CD8-positive, alpha-beta memory T cell (primary cell): ENCODE measurements at places on chromosomes 4 and X.

GRCh38 chr4:186167605-186168004 is 23.8 kb upstream of the CYP4V2 start:
- no peak for DNase-seq

DNA sequence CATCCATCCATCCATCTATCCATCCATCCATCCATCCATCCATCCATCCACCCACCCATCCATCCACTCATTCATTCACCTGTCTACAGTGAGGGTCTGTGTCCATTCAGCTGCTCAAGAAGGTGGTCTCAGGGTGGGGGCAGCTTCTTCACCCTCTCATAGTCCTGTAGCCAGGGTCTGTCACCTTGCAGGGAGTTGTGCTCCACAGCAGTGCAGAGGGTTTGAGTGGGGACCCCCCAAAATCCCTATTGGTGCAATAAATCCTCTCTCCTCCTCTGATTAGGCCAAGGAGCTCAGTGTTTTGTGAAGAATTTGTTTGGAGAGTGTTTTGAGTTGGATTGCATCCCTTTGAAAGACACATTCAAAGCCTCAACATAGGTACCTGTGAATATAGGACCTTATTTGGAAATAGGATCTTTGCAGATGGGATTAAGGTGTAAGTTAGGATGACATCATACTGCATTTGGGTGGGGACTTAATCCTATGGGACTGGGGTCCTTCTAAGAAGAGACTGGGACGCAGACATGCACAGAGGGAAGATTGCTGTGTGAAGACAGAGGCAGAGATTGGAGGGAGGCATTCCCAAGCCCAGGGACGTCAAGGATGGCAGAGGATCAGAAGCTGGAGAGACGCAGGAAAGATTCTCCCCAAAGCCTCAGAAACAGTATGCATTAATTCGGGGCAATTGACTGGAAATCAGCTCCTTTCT is 12.0 kb downstream of the P2RY8 start:
- no peak for DNase-seq

DNA sequence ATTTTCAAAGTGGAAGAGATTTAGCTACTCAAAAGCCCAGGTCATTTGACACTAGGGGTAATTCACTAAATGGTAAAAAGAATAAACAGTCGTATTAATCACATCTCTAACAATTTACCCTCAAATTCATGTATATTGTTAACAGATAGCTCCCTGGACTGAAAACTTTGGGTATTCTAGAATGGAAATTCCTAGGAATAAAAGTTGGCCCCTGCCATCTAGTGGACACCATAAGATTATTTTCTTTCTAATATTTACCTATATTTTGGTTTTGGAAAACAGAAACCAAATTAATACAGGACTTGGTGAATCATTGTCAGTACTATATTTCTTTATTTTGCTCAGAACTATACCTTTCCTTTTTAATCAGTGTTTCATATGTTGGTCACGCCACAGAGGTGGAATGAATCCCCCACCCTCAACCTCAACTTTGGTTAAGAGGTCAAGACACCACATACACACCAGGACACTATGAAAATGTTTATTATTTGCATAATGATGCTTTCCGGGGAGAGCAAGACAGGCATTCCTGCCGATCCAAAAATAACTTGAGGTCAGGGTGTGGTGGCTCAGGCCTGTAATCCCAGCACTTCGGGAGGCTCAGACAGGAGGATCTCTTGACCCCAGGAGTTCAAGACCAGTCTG is 96.2 kb upstream of the APOOL start:
- no peak for DNase-seq

- no peak for DNase-seq
Measured at GRCh38 chr4:130257271-130257670, 1161.3 kb downstream of the C4orf33 start.

GRCh38 chr4:8278421-8279287 is 9.1 kb downstream of the HTRA3 start:
- no peak for DNase-seq

DNA sequence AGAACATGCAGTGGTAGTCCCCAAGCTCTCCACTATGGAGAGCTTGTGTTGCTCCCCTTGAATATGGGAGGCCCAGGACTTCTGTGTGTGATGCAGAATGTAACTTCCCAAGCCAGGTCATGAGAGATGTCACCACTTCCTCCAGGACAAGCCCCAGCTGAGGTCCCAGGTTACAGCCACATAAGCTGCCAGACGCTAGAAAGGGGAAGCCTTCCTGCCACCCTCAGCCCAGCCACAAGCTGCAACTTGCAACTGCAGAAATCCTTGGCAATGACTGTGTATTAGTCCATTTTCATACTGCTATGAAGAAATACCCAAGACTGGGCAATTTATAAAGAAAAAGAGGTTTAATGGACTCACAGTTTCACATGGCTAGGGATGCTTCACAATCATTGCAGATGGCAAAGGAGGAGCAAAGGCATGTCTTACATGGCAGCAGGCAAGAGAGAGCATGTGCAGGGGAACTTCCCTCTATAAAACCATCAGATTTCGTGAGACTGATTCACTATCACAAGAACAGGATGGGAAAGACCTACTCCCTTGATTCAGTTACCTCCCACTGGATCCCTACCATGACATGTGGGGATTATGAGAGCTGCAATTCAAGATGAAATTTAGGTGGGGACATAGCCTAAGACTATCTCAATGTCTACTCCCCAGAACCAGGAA is 91.5 kb upstream of the DHX15 start:
- no peak for DNase-seq

DNA sequence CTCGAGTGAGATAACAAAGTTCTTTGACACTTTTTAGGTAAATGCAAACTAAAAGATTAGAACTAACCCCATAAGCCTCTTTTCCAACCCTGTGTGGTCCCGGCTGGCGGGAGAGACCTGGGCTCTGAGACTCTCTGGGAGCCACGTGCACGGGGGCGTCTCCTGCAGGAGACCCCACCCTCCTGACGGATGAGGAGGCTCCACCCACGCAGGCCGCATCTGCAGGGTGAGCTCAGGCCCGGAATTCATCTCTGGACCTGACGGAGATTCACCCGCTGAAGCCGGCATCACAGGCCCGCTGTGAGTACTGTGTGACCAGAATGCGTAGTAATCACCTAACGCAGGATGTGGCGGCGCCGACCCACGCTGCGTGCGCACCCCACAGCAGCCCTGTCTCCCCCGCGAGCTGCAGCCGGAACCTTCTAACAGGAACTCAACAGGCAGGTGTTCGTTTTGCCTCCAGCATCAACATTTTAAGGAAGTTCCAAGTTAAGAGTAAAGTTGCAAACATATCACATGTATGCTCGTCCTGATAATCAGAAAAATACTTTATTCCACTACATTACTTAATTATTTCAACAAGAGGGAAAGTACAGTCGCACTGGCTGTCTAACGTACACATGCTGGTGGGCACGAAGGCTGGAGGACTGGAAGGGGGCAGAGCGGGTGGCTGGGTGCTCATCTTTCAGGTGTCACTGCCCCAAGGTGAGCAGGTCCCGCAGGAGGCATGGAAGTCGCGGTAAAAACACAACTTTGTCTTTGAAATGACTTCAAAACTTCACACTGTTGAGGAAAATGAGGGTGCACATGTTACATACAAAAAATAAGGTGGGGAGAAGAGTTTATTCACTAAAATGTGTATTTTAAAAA is 44.5 kb downstream of the FGFRL1 start:
- peak; percentile 80 for DNase-seq

GRCh38 chr4:77358315-77358928 is 201.4 kb downstream of the CCNG2 start:
- DNase-seq: no peak

- DNase-seq: no peak
Measured at GRCh38 chr4:33357121-33357520, 2637.0 kb downstream of the PCDH7 start.

GRCh38 chr4:100981447-100982204 is 365.7 kb downstream of the PPP3CA start:
- DNase-seq: no peak

GRCh38 chr4:136713140-136713539 is 819.2 kb downstream of the PCDH18 start:
- no peak for DNase-seq

GRCh38 chr4:161702287-161702686 is 461.5 kb downstream of the FSTL5 start:
- DNase-seq: no peak

- DNase-seq: no peak
Measured at GRCh38 chr4:71814433-71814832, 30.6 kb upstream of the GC start.

DNA sequence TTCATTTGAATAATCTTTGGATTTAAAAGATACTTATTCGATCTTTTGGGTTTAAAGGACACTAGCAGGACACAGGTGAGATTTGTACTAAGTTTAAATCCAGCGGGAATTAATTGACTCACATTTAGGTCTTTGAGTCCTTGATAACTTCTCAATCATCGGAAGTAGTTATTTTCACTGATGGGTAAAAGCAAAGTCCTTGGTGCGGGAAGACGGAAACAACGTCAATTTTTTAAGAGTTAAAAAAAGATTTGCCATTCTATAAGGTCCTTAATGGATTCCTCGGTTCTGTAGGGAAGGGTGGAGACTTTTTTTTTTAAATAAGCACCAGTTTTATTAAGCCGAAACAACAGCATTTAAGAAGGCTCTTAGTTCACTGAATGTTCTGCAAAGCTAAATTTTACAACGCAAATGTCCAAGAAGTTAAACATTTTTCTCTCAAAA is 2.9 kb downstream of the TMSB4X start:
- DNase-seq: no peak

GRCh38 chr4:109708990-109709389 is 5.7 kb upstream of the CASP6 start:
- DNase-seq: no peak

DNA sequence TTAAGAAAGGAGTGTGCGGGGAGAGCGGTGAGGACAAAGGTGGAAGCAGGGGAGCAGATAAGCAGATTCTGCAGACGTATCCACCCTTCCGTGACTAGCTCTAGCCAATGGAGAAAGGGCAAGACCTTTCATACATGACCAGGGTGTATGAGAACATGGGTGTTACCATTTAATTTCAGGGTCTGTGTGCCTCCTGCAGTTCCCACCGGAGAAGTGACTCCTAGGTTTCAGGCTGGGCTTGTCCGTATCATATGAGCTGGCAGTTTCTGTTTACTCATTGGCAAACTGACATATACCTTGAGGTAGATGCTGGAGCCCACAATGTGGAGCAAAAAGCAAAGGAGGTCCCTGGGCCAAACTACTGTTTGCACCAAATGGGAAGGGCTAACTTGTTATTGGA is 6.8 kb downstream of the RBM47 start:
- no peak for DNase-seq

GRCh38 chrX:129310000-129310399 is 213.3 kb downstream of the SMARCA1 start:
- no peak for DNase-seq

DNA sequence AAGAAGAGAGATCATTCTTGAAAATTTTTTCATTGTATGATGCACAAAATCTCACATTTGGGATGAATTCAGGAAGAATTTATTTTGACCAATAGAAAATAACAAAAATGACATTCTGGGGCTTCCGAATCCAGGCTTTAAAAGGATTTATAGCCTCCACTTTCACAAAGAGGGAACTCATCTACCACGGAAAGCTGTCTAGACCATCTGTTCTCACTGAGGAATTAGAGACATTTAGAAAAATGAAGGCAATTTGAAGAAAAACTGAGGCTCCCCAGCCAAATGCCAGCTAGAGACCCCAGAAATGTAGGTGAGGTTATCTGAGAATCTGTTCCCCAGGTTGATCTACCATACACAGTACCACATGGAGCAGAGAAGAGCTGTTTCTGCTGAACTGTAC is 464.3 kb downstream of the TMA16 start:
- DNase-seq: no peak

DNA sequence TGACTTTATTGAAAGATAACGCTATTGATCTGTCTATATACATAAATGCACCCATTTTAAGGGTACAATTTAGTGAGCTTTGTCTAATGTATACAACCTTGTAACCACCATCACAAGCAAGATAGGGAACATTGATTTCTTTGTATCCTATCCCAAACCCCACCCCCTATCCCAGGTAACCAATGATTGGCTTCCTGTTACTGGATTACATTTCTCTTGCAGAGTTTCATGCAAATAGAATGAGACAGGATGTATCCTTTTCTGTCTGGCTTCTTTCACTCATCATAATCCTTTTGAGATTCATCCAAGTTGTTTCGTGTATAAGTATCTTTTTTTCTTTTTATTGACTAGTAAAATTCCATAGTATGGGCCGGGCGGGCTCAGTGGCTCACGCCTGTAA is 1.6 kb upstream of the GRIPAP1 start:
- DNase-seq: no peak

GRCh38 chrX:136819031-136819703 is 38.4 kb upstream of the ARHGEF6 start:
- DNase-seq: no peak

- no peak for DNase-seq
Measured at GRCh38 chr4:137524725-137525369, 7.4 kb downstream of the PCDH18 start.

- peak; percentile 85 for DNase-seq
Measured at GRCh38 chrX:1481636-1482529, 29.2 kb upstream of the ASMTL start.

DNA sequence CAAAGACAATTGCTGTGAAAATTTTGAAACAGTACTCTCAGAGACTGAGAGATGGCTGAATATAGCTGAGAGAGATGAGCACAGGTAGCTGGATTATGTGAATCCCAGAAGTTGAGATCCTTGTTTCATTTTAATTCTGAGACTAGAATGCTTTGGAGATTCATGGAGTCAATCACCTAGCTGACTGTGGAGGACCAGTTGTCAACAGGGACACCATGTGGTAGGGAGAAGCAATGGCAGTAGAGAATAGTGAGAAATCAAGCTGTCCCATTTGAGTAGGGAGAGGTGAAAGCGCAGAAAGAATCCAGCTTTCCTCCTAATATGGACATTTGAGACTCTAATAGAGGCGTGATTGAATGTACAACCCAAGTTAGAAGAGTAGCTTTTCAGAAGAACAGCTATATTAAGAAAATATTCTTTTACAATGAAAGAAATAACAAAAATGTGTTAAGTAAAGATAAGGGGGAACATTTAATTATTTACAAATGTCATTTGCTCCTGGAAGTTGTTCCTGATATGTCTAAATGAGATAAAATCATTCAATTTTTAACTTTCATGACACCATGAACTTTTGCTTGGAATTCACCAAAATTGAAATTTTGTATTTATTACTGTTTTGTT is 30.3 kb upstream of the GLRB start:
- DNase-seq: no peak

DNA sequence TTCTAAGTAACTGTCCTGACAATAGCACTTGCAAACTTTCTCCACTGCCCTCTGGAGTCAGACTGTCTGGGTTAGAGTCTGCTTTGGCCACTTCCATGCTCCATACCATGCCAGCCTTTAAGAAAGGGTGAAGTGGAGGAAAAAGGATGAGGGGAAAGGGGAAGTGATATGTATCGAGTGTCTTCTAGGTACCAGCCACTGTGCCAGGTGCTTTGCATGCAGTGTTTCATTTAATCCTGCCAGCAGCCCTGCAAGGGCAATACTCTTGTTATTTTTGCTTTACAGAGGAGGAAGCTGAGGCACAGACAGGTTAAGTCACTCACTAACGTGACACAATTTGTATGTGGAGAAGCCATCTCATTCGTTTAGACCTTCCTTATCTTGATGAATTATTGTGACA is 55.6 kb downstream of the RTL9 start:
- no peak for DNase-seq

- DNase-seq: no peak
Measured at GRCh38 chr4:52103319-52103718, 52.2 kb downstream of the SPATA18 start.

GRCh38 chr4:6932918-6933317 is 23.3 kb downstream of the TBC1D14 start:
- no peak for DNase-seq
